ENCODE measurements at places on chromosomes 5 and 9.
A peak's percentile ranks its signal among the peaks of the same experiment; 100 is the strongest.

DNA sequence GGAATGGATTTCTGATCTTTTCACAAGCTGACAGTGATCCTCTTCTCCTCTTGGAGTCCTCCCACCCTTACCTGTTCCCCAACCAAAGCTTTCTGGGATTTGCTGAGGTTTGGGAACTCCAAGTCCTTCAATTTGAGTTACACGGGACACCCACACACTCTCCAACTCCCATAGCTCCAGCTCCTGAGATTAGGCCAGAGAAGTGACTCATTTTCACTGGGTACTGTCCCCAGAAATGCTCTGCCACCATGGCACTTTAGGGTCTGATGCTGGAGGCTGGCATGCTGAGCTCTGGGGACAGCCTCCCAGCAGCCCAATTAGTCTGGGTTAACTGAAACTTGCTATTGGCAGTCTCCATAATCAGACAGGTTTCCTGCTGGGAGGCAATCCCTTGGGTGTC lies 14.0 kb upstream of the HRCT1 start:
- no peaks in the 10 kb centered on the region for H3K27me3 ChIP-seq
- no peak for DNase-seq
- no peak overlapping the region for H3K4me3 ChIP-seq

- H3K4me3 ChIP-seq = no peak overlapping the region
- H3K36me3 ChIP-seq = no peaks in the 10 kb centered on the region
- H3K27ac ChIP-seq = no peak overlapping the region
- no peaks in the 10 kb centered on the region for H3K27me3 ChIP-seq
Observed at GRCh38 chr5:89690331-89690730, 719.2 kb downstream of the CETN3 start.

DNA sequence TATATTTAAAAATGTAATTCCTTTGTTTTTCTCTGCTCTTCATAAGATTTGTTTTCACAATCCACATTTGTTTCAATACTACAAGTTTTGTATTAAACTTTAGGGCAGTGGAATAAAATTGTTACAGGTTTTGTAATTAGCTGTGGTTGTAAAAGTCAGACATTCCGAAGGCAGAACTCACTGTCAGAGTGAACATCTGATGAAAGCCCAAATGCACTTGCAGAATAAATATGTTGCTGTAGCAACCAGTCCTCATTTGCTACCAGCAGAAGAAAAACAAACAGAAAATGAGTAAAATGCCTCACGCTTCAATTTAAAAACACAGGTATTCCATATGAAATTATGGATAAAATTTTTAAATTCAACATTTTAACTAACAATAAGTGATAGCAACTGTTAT lies 740.1 kb upstream of the FAM174A start:
- no peaks in the 10 kb centered on the region for H3K27me3 ChIP-seq
- H3K36me3 ChIP-seq = no peaks in the 10 kb centered on the region
- H3K4me3 ChIP-seq = no peak overlapping the region

DNA sequence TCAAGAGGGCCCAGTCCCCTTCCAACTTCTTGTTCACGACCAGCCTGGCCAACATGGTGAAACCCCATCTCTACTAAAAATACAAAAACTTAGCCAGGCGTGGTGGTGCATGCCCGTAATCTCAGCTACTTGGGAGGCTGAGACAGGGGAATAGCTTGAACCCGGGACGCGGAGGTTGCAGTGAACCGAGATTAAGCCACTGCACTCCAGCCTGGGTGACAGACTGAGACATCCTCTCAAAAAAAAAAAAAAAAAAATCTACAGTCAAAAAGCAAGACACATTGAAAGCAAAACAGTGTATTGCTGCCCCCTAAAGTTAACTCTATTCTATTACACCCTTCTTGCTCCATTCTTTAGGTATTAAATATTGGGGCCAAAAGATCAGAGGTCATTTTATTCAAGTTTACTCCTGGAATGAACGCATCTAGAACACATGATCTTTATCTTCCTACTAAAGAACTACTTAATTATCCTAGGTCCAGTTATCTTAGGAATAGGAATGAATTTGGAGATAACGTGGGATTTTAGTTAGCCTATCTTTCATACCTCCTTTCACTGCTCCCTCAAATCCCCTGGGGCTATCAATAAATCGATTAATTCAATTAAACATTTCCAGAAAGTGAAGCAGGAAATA lies 2.4 kb downstream of the ATG12 start:
- peaks cover 50% of the 10 kb centered on the region for H3K4me1 ChIP-seq
- DNase-seq = peak; percentile 74
- peaks cover 12% of the 10 kb centered on the region for H3K36me3 ChIP-seq
- H3K4me3 ChIP-seq = peak overlapping the region; percentile 98
- H3K27me3 ChIP-seq = peaks cover 13% of the 10 kb centered on the region
- H3K27ac ChIP-seq = peak overlapping the region; percentile 95

- no peaks in the 10 kb centered on the region for H3K36me3 ChIP-seq
- H3K4me3 ChIP-seq = no peak overlapping the region
- H3K27me3 ChIP-seq = peaks cover 4% of the 10 kb centered on the region
- H3K4me1 ChIP-seq = no peaks in the 10 kb centered on the region
Observed at GRCh38 chr9:114465906-114466900, 39.1 kb downstream of the WHRN start.

- no peaks in the 10 kb centered on the region for H3K4me1 ChIP-seq
- H3K27me3 ChIP-seq = peaks cover 10% of the 10 kb centered on the region
- no peaks in the 10 kb centered on the region for H3K36me3 ChIP-seq
- no peak overlapping the region for H3K27ac ChIP-seq
Observed at GRCh38 chr5:41508696-41509398, 1.6 kb downstream of the PLCXD3 start.

GRCh38 chr5:117107859-117108258 lies 533.2 kb upstream of the SEMA6A start:
- H3K27ac ChIP-seq = no peak overlapping the region
- H3K36me3 ChIP-seq = no peaks in the 10 kb centered on the region

GRCh38 chr5:138504799-138505198 lies 38.2 kb downstream of the ETF1 start:
- H3K27me3 ChIP-seq = peaks cover 5% of the 10 kb centered on the region
- no peak for DNase-seq
- H3K27ac ChIP-seq = peak overlapping the region; percentile 44
- H3K4me3 ChIP-seq = no peak overlapping the region
- peaks cover 9% of the 10 kb centered on the region for H3K36me3 ChIP-seq

DNA sequence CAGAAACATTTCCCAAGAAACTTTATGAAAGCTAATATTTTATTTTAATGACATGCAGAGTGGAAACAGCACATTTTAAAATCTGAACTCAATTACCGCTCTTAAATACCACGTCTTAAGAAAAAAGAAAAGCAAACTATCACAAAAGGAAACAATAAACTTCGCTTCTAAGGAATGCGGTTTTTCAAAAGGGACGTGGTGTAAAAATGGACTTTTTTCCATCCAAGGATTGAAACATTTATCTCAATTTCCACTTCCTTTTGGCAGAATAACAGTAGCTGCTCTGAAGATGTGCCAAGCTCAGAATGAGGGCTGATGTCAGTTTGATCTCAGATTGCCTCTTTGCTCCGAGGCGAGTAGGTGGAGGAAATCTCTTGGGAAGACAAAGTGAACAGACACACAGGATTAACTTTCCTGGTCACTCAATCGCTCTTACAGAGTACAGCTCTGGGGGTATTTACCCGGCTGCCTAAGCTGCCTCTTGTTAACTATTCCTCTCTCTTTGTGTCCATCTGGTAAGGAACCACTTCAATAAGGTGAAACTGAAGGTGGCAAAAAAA lies 158.5 kb downstream of the TRPM6 start:
- no peaks in the 10 kb centered on the region for H3K36me3 ChIP-seq
- H3K4me1 ChIP-seq = no peaks in the 10 kb centered on the region
- DNase-seq = no peak
- H3K4me3 ChIP-seq = no peak overlapping the region
- H3K27ac ChIP-seq = no peak overlapping the region

DNA sequence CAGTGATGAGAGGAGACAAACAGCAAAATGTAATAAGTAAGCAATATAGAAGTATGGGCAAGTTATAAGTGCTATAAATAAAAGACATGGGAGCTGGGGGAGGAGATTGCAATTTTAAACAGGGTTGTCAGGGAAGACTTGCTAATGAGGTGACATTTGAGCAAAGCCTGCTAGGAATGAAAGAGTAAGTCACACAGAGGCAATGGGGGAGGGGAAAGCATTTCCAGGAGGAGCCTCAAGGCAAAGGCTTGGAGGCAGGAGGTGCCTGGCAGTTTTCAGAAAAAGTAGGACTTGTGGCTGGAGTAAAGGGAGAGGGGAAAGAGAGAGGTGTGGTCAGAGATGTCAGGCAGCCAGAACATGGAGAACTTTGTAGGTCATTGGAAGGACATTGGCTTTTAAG lies 124.4 kb upstream of the NMUR2 start:
- peaks cover 4% of the 10 kb centered on the region for H3K27me3 ChIP-seq
- no peak overlapping the region for H3K4me3 ChIP-seq
- H3K36me3 ChIP-seq = no peaks in the 10 kb centered on the region
- no peak for DNase-seq
- no peak overlapping the region for H3K27ac ChIP-seq
- H3K4me1 ChIP-seq = peaks cover 25% of the 10 kb centered on the region

DNA sequence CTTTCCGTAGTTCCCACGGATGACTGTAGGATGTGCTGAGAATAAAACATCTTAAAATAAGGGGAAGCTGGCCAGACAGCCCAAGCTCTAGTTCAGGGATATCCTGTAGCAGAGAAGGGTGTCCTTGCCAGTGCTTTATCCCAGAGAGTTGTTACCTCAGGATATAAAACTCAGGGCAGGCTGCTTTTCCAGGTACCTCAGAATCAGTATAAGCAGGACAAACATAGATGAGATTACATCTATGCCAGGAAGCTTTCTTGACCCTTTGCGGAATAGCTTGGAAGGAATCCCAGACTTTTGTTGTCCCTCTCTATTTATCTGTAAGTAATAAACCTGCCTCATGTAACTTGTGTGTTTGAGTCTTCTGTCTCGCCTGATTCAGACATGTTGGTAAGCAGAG lies 565.7 kb downstream of the PRDM9 start:
- H3K36me3 ChIP-seq = no peaks in the 10 kb centered on the region
- no peak overlapping the region for H3K4me3 ChIP-seq
- no peaks in the 10 kb centered on the region for H3K4me1 ChIP-seq
- no peak overlapping the region for H3K27ac ChIP-seq
- H3K27me3 ChIP-seq = no peaks in the 10 kb centered on the region

GRCh38 chr9:86816868-86817267 lies 130.4 kb downstream of the GAS1 start:
- H3K36me3 ChIP-seq = no peaks in the 10 kb centered on the region
- no peak overlapping the region for H3K4me3 ChIP-seq
- no peak overlapping the region for H3K27ac ChIP-seq

DNA sequence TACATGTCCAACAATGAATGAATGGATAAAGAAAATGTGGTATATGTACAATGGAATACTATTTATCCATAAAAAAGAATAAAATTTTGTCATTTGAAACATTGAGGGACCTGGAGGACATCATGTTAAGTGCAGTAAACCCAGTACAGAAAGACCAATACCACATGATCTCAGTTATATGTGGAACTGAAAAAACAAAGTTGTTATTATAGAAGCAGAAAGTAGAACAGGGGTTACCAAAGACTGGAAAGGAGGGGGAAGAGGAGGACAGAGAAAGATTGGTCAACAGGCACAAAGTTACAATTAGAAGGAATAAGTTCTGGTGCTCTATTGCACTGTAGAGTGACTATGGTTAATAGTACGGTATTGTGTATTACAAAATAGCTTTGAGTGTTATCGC lies 233.8 kb downstream of the SEMA6A start:
- no peak overlapping the region for H3K4me3 ChIP-seq
- no peaks in the 10 kb centered on the region for H3K4me1 ChIP-seq
- peaks cover 9% of the 10 kb centered on the region for H3K36me3 ChIP-seq
- no peak overlapping the region for H3K27ac ChIP-seq

GRCh38 chr5:159061179-159061796 lies 38.4 kb downstream of the EBF1 start:
- H3K27ac ChIP-seq = no peak overlapping the region
- no peaks in the 10 kb centered on the region for H3K27me3 ChIP-seq
- H3K36me3 ChIP-seq = no peaks in the 10 kb centered on the region
- no peak for DNase-seq

- H3K27ac ChIP-seq = no peak overlapping the region
- H3K27me3 ChIP-seq = peaks cover 9% of the 10 kb centered on the region
- no peaks in the 10 kb centered on the region for H3K4me1 ChIP-seq
- no peak for DNase-seq
Observed at GRCh38 chr9:89171693-89172092, 6.9 kb downstream of the SHC3 start.

- no peak overlapping the region for H3K27ac ChIP-seq
- H3K4me1 ChIP-seq = no peaks in the 10 kb centered on the region
- H3K36me3 ChIP-seq = no peaks in the 10 kb centered on the region
- peaks cover 11% of the 10 kb centered on the region for H3K27me3 ChIP-seq
- no peak overlapping the region for H3K4me3 ChIP-seq
Observed at GRCh38 chr5:123283031-123283430, 140.2 kb downstream of the CEP120 start.

DNA sequence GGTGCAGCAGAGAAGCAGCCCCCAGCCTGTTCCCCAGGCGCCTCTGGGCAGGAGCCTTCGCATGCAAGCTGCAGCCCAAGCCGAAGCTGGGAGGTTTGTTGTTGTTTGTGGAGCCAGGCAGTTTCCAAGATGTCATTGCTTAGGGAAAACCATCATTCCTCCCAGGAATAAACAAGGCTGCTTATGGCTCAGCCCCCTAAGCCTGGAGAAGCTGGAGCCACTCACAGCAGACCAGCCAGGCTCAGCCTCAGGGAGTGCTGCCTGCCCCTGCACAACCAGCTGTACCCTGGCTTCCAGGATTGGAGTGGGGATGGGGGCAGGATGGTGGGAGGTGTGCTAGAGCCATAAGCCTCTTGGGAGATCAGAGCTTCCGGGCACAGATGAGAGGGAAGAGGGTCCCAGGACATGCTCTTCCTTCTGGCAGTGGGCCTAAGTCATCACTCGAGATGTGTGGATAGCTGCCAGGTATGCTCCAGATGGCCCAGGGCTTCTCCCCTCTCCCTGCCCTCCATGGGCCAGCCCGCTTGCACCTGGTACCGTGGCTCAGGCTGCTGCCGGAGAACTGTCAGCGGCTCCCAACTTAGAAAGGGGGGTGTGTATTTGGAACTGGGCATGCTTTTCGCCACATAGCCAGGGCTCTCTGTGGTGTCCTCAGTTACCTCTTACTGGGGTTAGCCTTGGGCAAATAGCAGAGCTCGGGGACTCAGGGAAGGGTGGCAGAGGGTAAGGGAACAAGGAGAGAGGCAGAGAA lies 105.2 kb downstream of the RGS3 start:
- peak overlapping the region; percentile 27 for H3K4me3 ChIP-seq
- peak overlapping the region; percentile 93 for H3K27ac ChIP-seq
- no peaks in the 10 kb centered on the region for H3K27me3 ChIP-seq
- DNase-seq = no peak

DNA sequence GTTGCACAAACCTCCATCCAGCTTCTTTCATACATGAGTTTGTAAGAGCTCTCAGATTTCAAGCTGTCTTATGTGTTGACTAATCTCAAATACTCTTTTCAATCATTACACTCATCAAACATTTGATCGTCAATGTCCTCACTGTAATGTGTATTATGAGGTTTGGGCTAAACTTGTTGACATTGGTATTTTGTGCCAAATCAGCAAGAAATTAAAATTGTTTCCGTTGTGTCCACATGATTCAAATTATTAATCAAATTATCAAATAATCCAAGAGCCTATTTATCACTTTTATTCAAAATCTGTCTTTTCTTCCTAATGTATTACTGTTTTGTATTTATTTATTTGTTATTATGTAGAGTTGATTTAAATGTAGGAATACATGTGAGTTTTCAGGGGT lies 283.4 kb downstream of the GAS1 start:
- H3K4me1 ChIP-seq = peaks cover 42% of the 10 kb centered on the region
- no peak overlapping the region for H3K27ac ChIP-seq
- no peaks in the 10 kb centered on the region for H3K36me3 ChIP-seq

Data from immature natural killer cell (primary cell).